ENCODE measurements at places on chromosomes 7 and 10.

- DNase-seq, result no peak
These were observed 78.9 kb upstream of the DDC start for GRCh38 chr7:50644114-50644513.

GRCh38 chr7:37920305-37920848 is at the start of gene EPDR1:
EPDR1 (plus strand) TSS chr7:37920640; CDS start chr7:37920940, 300 bp downstream.
- DNase-seq, result peak; percentile 73

DNA sequence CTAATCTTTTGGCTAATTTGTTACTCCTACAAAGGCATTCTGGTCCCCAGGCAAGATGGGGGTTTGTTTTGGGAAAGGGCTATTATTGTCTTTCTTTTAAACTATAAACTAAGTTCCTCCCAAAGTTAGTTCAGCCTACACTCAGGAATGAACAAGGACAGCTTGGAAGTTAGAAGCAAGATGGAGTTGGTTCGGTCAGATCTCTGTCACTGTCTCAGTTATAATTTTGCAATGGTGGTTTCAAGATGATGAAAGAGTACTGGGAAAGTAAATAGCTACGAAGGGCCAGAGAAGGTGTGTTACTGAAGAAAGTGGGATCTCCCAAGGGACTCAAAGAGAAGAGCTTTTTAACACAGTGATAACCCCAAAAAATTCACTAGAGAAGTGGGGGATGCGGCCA is 10.3 kb upstream of the MYO1G start:
- no peak for DNase-seq

- DNase-seq, result no peak
These were observed 84.8 kb upstream of the AGBL3 start for GRCh38 chr7:134901389-134902020.

DNA sequence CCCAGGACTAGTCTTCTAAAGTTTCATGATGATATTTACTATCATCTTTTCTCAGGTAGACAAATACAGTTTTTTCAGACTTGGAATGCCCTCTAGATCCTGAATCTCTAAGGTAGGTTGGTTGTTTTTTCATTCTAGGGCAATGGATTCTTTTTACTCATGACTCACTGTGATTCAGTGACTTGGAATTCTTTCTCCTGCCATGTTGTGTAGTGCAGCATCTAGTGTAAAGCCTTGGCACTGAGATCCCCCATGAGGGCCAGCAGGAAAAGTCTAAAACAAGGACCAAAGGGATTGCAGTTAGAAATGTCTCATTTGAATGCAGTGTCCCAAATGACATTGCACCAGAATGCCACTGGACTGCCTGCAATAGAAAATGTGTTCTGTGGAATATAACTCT is 430.4 kb downstream of the NEBL start:
- DNase-seq, result no peak

DNA sequence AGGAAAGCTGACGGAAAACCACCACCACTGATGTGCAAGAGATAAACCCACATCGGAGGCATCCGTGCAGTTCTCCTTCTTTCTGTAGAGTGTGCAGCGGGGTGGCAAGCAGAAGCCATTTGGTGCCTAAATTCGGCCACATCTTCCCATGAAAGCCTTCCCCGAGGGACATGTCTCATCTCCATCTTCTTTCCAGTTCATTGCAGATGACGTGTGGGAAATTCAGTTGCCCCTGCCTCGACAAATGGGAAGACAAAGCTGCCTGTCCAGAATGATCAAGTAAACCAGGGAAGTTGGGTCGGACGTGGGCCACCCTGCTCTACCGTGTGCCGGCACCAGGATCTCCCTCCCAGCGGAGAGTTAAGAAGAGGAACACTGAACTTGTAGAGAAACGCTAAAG is 14.5 kb downstream of the BEND7 start:
- DNase-seq, result no peak

GRCh38 chr7:16419859-16420258 is 1.5 kb downstream of the CRPPA start:
- no peak for DNase-seq

GRCh38 chr10:44046605-44047004 is 338.3 kb downstream of the CXCL12 start:
- no peak for DNase-seq

GRCh38 chr7:74481458-74482196 is 27.9 kb downstream of the GTF2IRD1 start:
- DNase-seq, result no peak

DNA sequence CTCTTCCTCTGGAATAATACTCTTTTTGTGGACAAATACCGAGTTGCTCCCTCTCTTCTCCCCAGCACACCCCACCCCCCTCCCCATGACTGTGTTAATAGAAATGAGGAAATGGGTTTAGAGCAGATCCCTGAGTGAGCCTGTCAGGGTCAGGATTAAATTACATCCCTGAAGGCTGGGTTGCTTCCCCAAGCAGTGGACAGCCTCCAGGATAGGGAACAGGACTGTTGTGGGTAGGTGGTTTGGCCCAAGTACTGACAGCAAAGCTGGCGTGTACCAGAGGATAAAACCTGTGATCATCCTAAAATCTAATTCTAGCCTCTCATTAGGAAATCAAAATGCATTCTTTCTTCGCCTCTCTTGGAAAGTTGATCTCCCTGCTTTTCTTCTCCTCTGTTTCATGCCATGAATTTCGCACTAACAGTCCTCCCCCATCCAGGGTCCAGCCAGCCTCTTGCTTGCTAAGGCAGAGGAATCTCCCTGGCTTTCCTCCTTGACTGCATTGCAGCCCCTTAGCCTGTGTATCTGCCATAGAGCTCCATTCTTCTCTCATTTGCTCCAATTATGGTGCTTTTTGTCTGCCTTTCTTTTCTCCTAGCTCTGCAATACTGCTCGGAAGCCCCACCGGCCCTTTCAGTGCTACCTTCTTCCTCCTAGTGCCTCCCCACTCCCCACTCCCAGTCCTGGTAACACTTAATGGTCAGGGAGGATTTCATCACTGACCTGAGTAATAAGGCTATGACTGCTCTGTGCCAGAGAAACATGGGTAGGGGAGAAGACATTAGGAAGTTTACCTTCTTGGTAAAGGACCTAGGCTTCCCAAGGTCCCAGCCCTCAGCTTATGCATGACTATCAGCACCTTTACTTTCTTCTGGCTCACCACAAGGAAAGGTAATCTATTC is 8.4 kb downstream of the LRRC4 start:
- no peak for DNase-seq

GRCh38 chr7:97022491-97023306 is 1.9 kb downstream of the DLX5 start:
- no peak for DNase-seq

DNA sequence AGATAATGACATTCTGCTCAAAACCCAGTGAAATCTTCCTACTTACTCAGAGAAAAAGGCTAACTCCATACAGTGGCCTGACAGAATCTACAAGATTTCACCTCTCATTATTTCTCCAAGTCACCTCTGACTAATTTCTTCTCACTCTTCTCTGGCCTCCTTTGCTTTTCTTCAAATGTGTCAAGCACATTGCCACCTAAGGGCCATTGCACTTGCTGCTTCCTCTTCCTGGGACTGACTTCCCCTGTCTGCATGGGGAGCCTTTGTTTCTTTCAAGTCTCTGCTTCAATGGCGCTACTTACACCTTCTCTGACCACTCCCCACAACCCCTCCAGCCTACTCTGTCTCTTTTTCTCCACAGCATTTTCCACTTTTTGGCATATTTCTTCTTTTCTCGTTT is 36.0 kb downstream of the PRTFDC1 start:
- DNase-seq, result no peak

GRCh38 chr10:128506423-128506822 is 380.2 kb upstream of the MKI67 start:
- DNase-seq, result no peak

GRCh38 chr10:80465839-80466590 is 11.9 kb downstream of the TSPAN14 start:
- DNase-seq, result peak; percentile 65

GRCh38 chr10:78471326-78471722 is 437.7 kb downstream of the RPS24 start:
- DNase-seq, result no peak

DNA sequence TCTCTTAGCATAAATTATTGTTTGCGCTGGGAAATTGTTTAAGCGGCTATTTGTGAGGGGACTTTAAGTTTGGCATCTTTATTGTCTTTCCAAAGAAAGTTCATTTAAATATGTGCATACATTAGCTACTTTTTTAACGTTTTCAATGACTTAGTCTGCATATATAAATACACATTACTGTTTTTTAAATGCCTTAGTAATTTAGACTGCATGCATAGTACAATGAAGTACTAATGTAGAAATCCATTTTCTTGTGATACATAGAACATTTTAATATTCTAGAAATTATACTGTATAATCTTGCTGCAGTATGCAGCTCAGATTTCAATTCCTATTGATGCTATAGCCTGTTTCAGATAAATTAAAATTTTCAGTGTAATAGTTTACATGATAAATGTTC is 325.4 kb downstream of the MALRD1 start:
- DNase-seq, result no peak

- no peak for DNase-seq
These were observed 69.4 kb downstream of the ARMH3 start for GRCh38 chr10:101986624-101986971.

- DNase-seq, result no peak
These were observed 183.9 kb downstream of the EBF3 start for GRCh38 chr10:129780198-129780597.

DNA sequence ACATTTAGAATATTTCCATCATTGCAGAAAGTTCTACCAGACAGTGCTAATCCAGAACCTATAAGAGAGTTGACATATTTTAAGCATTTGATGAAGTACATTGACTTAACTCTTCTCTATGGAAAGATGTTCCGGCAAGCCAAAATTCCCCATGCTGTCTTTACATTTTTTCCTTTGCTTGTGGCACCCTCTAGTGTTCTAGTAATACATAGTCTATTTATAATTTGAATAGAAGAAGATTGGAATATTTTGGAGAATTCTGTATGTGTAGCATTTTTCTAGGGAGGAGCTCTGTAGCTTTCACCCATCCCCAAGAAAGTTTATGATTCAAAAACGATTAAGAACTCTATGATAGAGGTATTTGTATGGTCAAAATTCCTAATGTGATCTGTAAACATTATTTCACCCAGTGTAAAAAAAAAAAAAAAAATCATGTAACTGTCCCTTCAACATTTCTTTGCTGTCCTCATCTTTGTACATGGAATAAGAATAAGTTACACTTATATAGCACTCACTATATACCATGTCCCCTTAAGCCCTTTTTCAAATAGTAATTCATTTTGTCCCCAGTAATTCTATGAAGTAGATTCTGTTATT is 33.2 kb downstream of the NRF1 start:
- no peak for DNase-seq

- DNase-seq, result no peak
These were observed 1.3 kb downstream of the SEMA3D start for GRCh38 chr7:85185424-85186082.

DNA sequence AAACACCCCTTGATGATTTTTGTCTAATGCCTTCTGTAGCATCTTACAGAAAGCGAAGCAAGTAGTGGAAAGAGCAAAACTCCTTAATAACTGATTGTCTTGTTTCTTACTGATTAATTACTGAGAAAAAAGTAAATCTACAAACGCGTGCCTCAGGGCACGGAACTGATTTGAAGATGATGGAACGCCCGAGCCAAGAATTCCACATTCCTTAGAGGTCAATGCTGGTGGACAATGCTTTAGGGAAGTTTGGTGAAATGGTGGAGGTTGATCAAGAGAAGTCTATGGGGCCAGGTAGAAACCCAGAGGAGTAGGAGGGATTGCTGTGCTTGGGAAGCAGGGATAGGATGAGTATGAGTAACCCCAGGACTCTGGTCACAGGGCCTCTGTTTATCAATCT is 5.0 kb upstream of the SORBS1 start:
- no peak for DNase-seq

DNA sequence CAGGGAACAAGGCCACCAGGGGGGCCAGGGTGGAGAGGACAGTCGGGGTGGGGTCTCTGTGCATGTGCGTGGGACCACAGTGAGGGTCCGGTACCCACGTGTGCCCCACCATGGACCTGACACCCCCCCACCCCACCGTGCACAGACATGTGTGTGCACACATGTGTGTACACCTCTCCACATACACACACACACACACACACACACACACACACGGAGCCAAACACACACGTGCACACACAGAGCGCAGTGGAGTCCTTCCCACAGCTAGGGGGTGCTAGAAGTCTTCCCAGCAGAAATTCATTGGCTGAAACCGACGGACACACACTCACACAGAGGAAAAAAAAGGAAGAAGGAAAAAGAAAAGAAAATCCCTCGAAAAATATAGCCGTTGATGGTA is 42.8 kb upstream of the GNA12 start:
- peak; percentile 81 for DNase-seq

- no peak for DNase-seq
These were observed 36.5 kb downstream of the GHRHR start for GRCh38 chr7:31000161-31000693.

- DNase-seq, result no peak
These were observed 14.1 kb upstream of the CDK6 start for GRCh38 chr7:92850516-92850915.

- no peak for DNase-seq
These were observed 198.1 kb upstream of the GHITM start for GRCh38 chr10:83941189-83941588.

DNA sequence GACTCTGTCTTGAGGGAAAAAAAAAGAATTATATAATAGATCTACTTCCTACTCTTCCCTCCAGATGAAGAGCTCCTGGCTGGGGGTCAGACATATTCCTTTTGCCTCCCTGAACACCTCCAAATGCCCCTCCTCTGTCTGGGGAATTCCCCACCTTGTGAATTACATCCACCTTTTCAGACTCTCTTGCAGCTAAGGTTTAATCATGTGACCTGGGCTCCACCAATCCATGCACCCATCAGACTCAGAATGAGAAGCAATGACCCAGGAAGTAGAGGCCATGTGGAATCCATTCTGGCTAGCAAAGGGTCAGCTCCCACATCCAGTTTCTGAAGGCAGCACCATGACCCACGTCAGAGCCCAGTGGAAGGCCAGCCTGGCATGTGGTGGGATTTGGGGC is 93.6 kb upstream of the CUX1 start:
- DNase-seq, result no peak

GRCh38 chr10:124667425-124668345 is 76.5 kb downstream of the FAM53B start:
- DNase-seq, result no peak

DNA sequence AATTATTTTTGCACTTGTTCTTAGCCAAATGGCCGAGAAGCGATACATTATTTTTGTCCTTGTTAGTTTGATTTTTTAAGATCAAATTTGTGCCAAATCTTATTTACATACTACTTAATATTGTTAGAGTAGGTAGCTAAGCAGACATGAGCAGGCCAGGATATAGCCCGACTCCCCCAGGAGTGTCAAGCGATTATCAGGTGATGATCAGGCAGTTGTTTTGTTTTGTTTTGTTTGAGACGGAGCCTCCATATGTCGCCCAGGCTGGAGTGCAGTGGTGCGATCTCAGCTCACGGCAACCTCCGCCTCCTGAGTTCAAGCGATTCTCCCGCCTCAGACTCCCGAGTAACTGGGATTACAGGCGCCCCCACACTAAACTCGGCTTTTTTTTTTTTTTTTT is 71.1 kb downstream of the LYZL2 start:
- no peak for DNase-seq

DNA sequence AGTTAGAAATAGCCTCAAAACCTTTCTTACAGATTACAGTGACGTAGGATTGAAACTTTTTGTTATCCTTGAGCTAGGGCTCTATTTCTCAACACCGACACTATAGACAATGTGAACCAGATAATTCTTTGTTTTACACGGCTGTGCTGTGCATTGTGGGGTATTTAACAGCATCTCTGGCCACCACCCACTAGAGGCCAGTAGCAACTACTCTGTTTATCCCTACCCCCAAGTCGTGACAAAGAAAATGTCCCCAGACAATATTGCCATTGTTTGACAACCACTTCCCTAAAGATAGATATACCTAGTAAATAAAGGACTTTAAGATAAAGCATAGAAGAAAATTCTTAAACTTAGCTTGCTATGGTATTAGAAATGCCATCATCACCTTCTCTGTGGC is 359.6 kb downstream of the ARL4A start:
- no peak for DNase-seq
